WTC11 (cell line): ENCODE measurements at places on chromosomes 7 and 10. TPM values are rescaled to one million over a fixed set of nuclear protein-coding genes. Genes with fewer than 3 reads are reported as not detected.

BLNK gene
- not detected in 3 replicates for total RNA-seq

SPDYE17 gene
- not detected in 3 replicates for total RNA-seq

EN2 gene
- total RNA-seq, result not detected in 3 replicates

ZPBP gene
- total RNA-seq, result not detected in 3 replicates

ASB10 gene
- not detected in 3 replicates for total RNA-seq

FAM25G gene
- not detected in 3 replicates for total RNA-seq

CALHM2 gene
- 1.8 to 2.4 TPM (median 1.9 TPM) in 3 replicates for total RNA-seq

SVOPL gene
- total RNA-seq, result 1.9 to 2.7 TPM (median 2.2 TPM) in 3 replicates

NEUROG3 gene
- 1.9 to 2.4 TPM (median 2.0 TPM) in 3 replicates for total RNA-seq

SLC26A4 gene
- 0.09 to 0.22 TPM in 2 of 3 replicates, not detected in the other for total RNA-seq

SEMA3D gene
- total RNA-seq, result 2.2 to 3.8 TPM (median 2.9 TPM) in 3 replicates

PIK3AP1 gene
- 3.3 to 4.3 TPM (median 3.5 TPM) in 3 replicates for total RNA-seq

DNA sequence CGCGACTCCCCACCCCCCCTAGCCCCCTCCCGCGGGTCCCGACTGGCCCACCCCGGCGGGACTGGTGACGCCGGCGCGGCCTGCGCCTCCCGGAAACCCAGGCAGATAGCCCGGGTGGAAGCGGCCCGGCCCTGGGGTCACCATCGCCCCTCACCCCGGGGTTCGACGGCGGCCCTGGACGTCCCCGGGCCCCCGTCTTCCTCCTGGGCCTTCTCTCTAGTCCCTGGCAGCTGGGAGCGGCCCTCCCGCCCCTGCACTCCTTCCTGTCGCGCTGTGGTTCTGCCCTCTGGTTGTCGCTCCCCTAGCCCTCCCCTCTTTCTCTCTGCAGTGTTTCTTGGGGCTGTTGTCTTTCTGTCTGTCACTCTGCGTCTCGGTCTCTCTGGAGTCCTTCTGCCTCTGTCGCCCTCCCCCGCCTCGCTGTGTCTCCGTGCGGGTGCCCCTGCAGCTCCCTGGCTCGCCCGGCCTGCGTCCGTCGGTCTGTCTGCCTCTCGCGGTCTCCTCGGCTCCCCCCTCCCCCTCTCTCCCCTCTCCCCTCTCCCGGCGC lies 90.5 kb upstream of the PAX2 start:
- DNase-seq, result peak; percentile 58

- no peak for DNase-seq
These were observed 117.5 kb upstream of the ANLN start for GRCh38 chr7:36272211-36272566.

DNA sequence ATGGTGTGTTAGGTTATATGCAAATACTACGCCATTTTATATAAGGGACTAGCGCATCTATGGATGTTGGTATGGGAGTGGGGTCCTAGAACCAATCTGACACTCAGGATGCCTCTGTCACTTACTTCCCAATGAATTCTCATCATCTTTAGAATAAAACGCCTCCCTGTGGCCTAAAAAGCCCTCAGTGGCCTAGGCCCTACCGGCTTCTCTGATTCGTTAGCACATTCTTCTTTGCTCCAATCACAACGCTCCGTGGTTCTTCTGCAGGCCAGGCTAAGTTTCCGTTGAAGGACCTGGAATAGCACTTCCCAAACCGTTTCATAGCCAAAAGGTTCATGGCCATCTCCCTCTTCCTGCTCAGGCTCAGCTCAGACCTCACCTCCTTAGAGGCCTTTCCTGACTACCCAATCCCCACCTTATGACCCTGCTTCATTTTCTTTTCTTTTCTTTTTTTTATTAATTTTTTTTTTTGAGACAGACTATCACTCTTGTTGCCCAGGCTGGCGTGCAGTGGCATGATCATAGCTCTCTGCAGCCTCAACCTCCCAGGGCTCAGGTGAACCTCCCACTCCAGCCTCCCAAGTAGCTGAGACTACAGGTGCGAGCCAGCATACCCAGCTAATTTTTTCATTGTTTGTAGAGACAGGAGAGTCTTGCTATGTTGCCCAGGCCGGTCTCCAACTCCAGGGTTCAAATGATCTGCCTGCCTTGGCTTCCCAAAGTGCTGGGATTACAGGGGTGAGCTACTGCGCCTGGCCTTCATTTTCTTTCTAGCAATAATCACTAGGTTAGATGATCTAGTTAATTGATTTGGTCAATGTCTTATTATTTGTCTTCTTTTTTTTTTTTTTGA lies 24.5 kb upstream of the YWHAG start:
- DNase-seq, result peak; percentile 47

- DNase-seq, result no peak
These were observed 21.4 kb upstream of the MGMT start for GRCh38 chr10:129445436-129446182.

- no peak for DNase-seq
These were observed 115.2 kb downstream of the EBF3 start for GRCh38 chr10:129848696-129849451.

DNA sequence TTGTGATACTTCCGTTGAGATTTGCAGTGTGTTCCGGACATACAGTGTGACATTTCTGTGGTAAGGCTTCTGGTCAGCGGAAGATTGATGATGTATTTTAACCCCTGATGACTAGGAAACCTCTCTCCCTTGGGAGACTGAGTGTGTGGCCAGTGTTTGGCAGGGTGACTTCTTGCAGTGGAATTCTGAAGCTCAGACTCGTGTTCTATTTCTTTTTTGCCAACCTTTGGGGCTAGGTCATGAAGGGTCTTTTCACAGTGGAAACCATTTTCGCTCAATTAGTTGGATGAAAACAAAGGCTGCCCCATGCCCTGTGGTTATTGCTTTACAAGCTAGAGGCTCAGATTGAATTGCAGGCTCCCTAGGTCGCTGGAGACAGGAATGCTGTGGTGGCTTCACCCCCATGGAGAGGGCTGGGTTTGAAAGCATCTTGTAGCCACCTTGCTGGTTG lies 288.9 kb downstream of the BBS9 start:
- DNase-seq, result peak; percentile 54

GRCh38 chr7:44395067-44395466 lies 69.7 kb upstream of the CAMK2B start:
- no peak for DNase-seq

GRCh38 chr10:110411047-110411410 lies 86.7 kb upstream of the DUSP5 start:
- DNase-seq, result no peak

DNA sequence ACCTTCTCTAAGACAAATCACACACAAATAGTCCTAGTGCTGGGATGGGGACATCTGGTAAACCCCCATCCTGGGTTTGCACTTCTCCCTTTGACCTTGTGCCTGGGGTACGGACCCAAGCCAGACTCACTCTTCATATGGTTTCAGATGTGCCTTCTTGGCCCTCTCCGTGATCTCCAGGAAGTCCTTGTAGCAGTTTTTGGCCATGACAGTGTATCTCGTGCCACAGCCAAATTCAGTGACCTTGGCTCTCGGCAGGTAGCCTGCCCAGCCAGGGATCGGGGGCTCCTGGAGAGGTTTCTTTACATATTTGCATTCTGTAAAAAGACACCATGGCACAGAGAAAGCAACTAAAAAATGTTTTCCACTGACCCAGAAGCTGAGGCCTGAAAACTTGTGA lies 43.9 kb downstream of the PNLIPRP2 start:
- DNase-seq, result no peak

GRCh38 chr10:7102557-7103349 lies 308.1 kb downstream of the SFMBT2 start:
- DNase-seq, result no peak

DNA sequence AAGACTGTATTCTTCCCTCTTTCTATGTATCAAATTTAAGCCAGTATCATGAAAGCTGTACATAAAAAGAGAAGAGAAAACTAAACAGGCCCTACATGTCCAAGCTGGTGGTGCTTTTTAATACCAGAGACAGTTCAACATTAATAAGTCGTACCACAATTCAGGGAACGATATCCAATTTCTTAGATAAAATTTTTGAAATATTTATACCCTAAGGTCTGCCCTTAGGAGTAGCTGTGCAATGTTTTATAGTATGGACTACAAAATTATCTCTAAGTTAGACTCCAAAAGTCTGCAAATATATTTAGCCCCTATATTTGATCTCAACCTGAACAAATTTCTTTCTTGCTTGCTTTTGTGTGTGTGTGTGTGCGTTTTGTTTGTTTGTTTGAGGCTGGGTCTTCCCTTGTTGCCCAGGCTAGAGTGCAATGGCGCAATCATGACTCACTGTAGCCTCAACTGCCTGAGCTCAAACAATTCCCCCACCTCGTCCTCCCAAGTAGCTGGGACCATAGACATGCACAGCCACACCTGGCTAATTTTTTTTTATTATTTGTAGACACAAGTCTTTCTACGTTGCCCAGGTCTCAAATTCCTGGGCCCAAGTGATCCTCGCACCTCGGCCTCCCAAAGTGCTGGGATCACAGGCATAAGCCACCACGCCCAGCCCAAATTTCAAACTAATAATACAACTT lies 13.2 kb downstream of the ARHGAP19 start:
- no peak for DNase-seq

DNA sequence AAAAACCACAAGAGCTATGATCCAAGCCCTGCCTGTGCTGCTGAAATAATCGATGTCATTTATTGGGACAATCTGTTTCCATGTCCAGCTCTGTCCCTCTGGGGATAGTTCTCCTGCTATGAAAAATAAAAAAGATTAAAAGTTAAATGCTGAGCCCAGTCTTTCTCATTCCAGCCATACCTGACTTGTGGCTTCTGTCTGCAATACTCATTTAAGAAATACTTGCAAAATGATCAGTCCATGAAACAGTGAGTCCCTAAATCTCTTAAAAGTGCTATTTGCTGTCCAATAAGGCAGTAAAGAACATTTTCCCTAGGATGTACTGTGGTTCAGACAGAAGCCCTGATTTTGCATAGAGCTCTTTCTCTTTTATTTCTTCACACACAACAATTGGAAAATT lies 91.7 kb downstream of the SLC16A9 start:
- DNase-seq, result no peak
